ENCODE measurements at places on chromosomes 4 and X.

- DNase-seq: no peak
These were observed 367.3 kb upstream of the CASK start for GRCh38 chrX:42290608-42291007.

DNA sequence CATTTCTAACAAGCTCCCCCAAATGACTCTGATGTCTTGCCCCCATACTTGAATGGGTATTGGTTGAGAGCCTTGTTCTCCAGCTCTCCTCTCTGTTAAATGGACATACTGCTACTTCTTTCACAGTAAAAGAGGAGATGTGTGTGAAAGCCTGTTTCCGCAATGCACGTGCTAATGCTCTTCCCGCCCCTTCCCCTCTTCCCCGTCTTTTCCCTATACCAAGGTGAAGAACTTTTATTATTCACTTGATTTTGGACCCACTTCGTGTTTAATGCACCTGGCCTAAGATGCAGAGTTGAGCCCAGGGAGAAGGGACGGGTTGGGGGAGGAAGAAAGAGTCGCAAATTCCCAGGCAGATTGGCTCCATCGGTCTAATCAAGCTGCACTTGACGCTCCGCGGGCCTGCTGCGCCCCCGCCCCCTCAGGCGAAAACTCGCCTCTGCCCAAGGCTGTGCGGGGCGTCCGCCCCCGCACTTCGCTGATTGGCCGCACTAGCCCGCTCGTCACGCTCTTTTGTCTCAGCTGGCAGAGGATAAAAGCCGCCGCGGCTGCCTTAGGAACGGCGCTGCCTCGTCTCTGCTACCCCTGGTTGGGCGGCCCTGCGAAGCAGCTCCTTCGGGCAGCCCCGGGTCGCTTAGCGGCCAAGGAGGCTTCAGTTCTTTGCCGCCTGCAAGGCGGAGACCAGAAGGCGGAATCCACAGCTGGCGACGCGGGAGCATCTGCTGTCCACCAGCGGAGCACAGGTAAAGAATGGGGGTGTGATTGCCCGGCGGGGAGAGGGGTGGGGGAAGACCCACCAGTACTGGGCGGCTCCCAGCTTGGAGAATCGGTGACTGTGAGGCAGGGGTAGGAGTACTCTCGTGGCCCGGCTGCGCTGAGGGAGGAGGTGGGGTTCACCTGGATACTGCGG lies at the start of gene ZCCHC12:
Gene ZCCHC12, plus strand, starts transcription at position 562 of the 910 bp plus-strand sequence. CDS start 1,421 bp downstream, outside the sequence.
- DNase-seq: peak; percentile 77

DNA sequence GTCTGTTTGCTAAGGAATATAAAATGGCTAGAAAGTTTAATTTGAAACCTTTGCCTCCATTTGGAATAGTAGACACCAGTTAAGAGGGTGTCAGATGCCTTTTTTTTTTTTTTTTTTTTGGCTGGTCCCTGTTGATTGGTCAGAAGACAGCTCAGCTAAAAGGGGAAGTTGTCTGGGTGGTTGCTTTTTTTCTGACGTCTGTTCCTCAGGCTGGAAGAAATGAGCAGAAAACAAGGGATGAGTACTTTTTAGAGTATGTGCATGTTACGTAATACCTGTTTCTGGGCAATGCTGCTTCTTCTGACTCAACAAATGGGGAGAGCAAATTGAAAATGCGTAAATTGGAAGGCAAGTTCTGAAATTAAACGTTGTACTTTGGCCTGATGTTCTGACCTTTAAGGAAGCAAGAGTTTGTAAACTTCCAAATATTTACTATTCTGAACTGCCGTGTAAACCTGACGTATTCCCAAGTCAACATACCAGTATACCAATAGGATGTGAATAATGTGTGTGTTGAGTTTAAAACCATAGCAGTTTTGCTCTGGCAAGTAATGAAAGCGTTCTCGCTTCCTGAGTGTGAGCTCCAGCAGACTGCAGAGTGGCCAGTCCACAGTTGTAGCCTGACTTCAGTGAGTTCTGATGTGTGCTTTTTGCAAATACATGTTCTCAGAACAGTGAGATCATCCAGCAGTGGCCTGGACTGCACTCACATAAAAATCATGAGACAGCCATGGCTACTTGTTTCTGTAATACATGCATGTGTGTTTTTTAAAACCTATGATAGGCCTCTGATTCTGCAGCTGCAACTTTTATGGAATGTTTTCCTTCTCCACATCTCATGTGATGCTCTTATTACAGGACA lies 1.7 kb downstream of the SAT1 start:
- DNase-seq: no peak

- DNase-seq: no peak
These were observed 247.6 kb downstream of the DCLK2 start for GRCh38 chr4:150325872-150326271.

GRCh38 chr4:152041295-152041694 lies 280.5 kb upstream of the GATB start:
- DNase-seq: no peak

GRCh38 chr4:164204434-164204833 lies 549.5 kb upstream of the SMIM31 start:
- no peak for DNase-seq

DNA sequence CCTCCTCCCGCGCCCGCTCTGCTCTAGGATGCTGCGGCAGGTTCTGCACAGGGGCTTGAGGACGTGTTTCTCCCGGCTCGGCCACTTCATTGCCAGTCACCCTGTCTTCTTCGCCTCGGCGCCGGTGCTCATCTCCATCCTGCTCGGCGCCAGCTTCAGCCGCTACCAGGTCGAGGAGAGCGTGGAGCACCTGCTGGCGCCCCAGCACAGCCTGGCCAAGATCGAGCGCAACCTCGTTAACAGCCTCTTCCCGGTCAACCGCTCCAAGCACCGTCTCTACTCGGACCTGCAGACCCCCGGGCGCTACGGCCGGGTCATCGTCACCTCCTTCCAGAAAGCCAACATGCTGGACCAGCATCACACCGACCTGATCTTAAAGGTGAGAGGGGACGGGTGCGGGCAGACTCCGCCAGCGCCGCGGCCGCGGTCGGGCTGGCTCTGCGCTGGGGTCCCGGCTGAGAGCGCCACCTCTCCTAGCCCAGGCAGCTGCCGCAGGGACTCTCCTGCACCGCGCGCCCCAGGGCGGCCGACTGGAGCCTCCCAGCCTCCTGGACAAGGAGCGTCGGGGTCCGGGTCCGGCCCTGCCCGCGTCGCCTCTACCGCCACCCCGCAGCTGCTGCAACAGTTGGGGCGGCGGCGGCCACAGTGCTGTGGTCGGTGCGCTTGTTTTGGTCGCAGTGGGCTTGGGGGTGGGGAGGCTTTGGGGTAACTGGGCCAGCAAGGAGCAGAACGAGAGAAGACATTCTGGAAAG lies at the start of gene PTCHD1:
Gene PTCHD1, plus strand, starts transcription at position 2 of the 752 bp plus-strand sequence. Its CDS starts 27 bp downstream, at position 29.
- DNase-seq: peak; percentile 26

DNA sequence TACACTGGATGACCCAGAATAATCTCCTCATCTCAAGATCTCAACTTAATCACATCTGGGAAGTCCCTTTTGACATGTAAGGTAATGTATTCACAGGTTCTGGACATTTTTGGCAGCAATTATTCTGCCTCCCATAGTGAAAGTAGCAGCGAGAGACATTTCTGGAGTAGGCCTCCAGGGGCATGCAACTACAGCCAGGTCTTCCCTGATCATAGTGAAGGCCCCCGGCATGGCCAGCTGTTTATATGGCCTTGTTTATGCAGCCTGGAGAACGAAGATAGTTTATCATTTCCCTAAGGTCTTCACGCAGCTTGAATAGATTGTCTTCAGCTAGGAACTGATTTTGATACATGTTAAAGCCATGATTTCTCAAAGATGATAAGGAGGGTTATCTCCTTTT lies 139.9 kb downstream of the RNF150 start:
- DNase-seq: no peak

DNA sequence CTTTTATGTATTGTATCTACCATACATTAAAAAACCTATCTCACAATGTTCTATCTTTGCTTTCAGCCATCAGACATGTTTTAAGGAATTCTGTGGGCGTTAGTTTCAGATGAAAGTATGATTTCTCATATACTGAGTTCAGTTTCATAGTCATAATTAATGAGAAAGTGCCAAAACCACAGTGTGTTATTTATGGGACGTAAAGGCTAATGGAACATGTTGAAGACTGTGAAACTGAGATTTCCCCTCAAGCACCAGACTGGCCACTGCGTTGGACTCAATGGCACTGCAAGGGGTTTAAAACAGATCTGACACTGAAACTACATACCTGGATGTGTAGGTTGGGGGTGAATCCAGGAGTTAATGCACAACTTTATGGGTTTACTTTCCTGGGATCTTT lies 32.0 kb downstream of the F8 start:
- no peak for DNase-seq

DNA sequence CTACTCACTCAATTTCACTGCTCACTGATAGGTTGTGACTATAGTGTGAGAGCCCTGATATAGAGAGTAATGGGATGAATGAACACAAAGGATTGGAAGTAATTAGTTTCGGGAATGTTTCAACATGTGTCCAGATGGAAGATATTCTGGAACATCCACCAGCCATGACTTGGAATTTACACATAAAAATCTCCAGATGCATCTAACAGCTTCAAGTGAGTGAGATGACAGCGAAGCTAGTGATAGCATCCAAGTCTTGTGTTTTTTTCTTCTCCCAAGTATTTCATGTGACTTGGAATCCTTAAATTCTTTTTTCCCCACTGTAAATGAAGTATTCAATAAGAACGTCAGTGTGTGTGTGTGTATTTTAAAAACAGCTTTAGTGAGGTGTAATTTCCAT lies 82.1 kb downstream of the CLDN34 start:
- DNase-seq: peak; percentile 55

DNA sequence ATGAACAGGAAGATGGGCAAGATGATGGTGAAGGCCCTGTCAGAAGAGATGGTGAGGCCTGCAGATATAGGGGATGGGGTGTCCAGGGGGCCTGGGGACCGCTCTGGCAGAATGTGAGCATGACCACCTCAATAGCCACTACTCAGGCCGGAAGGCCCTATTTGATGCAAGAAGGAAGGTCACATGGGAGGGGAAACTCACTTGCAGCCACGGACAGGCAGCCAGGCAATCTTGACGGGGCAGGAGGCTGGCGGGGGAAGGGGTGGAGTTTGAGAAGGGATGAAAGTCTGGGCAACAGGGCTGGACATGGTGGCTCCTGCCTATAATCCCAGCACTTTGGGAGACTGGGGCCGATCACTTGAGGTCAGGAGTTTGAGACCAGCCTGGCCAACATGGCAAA lies 8.8 kb downstream of the SASH3 start:
- no peak for DNase-seq

DNA sequence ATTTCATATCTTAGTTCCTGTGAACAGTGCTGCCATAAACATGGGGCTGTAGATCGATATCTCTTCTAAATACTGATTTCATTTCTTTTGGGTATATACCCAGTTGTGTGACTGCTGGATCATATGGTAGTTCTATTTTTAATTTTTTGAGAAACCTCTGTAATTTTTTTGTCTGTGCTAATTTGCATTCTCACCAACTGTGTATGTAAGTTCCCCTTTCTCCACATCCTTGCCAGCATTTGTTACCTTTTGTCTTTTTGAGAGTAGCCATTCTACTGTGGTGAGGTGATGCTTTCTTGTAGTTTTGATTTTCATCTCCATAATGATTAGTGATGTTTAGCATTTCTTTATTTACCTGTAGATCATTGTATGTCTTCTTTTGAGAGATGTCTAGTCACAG lies 2086.5 kb upstream of the TENM3 start:
- no peak for DNase-seq

GRCh38 chr4:167715176-167715575 lies 377.2 kb upstream of the ANXA10 start:
- peak; percentile 54 for DNase-seq

DNA sequence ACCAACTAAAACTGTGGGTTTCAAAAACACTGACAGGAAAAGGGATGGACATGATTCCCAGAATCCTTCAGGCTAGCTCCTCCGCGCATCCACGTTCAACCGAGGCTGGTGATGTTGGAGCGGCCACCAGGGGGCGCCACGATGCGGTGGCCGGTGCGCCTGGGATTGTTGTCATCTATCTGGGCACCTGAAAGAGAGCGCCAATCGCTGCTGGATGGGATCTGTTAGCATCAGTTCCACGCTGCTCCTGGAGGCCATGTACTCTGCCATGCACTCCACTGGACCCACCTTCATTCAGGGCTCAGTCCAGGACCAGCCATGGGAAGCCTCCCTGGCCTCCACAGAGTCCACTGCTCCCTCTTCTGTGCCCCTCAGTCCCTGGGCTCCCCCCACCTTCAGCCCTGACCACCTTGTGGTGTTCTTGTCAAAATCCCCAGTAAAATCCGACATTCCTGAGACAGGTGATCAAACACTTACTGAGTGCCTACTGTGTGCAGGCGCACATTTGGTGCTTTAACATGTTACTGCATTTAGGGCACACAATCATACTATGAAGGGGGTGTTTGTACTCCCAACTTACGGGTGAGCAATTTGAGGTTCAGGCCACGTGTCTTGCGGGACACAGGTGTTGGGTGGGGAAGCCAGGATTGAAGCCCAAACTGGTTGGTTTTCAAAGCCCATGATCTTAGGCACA lies 71.1 kb downstream of the CRMP1 start:
- no peak for DNase-seq

DNA sequence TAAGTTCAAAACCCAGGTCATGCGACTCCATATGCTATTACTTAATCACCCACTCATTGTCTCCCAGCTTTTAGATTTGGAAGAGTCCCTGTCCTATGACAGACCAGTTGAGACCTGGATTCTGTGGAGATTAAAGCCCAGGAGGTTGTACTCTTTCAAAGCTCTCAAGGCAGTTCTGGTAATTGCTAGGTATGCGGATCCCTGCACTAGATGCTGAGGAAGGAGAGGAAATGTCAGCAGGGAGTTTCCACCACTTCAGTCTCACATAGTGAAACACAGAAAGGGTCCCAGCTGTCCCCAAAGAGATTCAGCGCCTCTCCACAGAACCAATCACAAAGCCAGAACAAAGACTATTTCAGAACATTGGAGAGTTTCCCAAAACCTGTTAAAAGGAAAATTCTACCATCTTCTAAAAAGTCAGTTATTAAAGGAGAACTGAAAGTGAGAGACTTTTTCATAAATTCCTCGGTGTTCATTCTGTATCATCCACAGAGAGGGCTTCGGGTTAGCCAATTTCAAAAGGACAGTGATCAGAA lies 53.4 kb downstream of the IRF2 start:
- DNase-seq: no peak

DNA sequence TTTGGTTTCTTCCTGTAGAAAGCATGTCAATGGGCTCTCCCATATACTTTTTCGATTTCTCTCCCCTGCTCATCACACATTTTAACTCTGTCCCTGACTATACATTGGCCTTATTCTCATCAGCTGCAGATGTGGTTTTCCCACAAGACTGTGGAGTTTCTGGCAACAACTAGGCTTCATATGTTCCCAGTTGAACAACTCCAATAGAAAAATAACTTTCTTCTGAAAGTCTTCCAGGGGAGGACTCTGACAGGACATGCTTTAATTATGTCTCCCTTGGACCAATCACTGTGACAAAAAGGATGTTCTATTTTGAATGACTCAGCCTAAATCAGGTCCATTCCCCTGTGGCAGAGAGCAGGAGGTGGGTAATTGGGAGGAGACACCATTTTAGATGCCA lies 28.1 kb downstream of the SPANXC start:
- DNase-seq: no peak

- DNase-seq: peak; percentile 11
These were observed 48.4 kb upstream of the SLC7A3 start for GRCh38 chrX:70979136-70979762.

DNA sequence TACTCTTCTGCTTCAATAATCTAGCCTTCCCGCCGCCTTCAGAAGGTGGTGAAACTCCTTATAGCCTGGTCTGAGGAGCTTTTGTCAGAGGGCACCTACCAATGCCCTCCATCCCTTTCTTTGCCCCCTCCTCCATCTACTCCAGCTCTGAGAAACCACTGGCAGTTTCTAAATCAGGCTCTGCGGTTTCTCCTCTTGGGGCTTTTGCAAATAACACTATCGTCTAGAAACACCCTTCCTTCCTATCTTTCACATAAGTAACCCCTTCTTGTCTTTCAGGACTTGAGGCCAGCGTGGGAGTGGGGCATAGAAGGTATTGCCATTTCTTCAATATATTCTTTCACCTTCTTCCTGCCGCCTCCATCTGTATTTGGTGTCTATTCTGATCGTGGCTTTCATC lies 1.2 kb upstream of the EFHC2 start:
- DNase-seq: no peak

Measured in muscle of back (tissue), 13 donors.